ENCODE measurements at places on chromosomes 7 and 10. TPM values are rescaled to one million over a fixed set of nuclear protein-coding genes. Genes with fewer than 3 reads are reported as not detected.
A peak's percentile ranks its signal among the peaks of the same experiment; 100 is the strongest.

The SPDYE5 gene
- total RNA-seq, result not detected

The BEND7 gene
- 5.5 TPM for total RNA-seq

The DLX6 gene
- 3.4 TPM for total RNA-seq

DNA sequence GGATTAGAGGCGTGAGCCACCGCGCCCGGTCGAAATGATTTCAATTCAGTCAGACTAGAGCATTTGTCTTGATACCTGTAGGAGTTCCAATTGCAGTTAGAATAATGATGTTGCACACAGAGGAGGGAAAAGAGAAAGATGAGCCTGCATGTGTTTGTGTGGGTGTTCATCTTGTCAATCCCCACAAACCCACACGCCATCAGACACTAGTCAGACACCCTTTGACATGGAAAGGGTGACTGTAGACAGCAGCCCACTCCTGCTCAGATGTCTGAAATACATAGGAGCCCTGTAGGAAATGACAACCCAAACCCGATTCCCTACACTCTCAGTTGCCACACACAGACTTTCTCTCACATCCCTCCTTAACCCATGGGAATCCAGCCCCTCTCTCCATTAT, 92.0 kb downstream of the ABLIM1 start:
- H3K4me1 ChIP-seq, result no peaks in the 10 kb centered on the region
- no peak overlapping the region for H3K4me3 ChIP-seq
- H3K27me3 ChIP-seq, result no peaks in the 10 kb centered on the region

GRCh38 chr7:156773966-156774365, 119.0 kb downstream of the LMBR1 start:
- H3K4me1 ChIP-seq, result no peaks in the 10 kb centered on the region
- H3K4me3 ChIP-seq, result no peak overlapping the region
- no peaks in the 10 kb centered on the region for H3K27me3 ChIP-seq
- no peak overlapping the region for H3K27ac ChIP-seq
- DNase-seq, result no peak

DNA sequence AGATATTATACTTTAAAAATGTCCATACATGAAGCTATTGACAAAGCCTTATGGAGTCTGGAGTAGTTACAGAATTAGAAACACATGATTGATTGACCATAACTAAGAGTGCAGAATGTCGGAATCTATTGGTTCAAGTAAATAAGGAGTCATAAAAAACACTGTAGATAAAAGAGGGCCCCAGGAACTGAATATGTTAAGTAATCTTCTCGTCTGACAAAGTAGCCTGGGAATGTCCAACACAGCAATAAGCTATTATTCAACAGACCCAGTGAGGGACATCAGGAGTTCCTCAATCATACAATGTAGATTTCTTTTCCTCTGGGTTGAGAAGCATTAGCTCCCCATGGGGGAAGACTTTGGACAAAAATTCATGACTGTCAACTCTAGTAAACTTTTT, 782.0 kb downstream of the SUGCT start:
- no peak overlapping the region for H3K27ac ChIP-seq
- H3K36me3 ChIP-seq, result no peaks in the 10 kb centered on the region
- no peaks in the 10 kb centered on the region for H3K27me3 ChIP-seq
- H3K4me3 ChIP-seq, result no peak overlapping the region
- DNase-seq, result no peak

- 0 out of 2 replicates have a peak, but pooled peaks cover under 1% of the 10 kb centered on the region for H3K27me3 ChIP-seq
- DNase-seq, result no peak
- no peak overlapping the region for H3K27ac ChIP-seq
- H3K4me3 ChIP-seq, result no peak overlapping the region
- no peaks in the 10 kb centered on the region for H3K4me1 ChIP-seq
- H3K36me3 ChIP-seq, result no peaks in the 10 kb centered on the region
These were observed 885.7 kb downstream of the LRMDA start for GRCh38 chr10:76317078-76317477.

- H3K4me1 ChIP-seq, result peaks cover under 1% of the 10 kb centered on the region
- no peak for DNase-seq
- H3K4me3 ChIP-seq, result no peak overlapping the region
- no peaks in the 10 kb centered on the region for H3K36me3 ChIP-seq
- no peak overlapping the region for H3K27ac ChIP-seq
These were observed 41.5 kb downstream of the SMURF1 start for GRCh38 chr7:99102361-99102760.

GRCh38 chr10:13608246-13608853, 21.6 kb downstream of the PRPF18 start:
- DNase-seq, result peak; percentile 97
- H3K27ac ChIP-seq, result peak overlapping the region; percentile 93
- 0 out of 2 replicates have a peak, but pooled peaks cover 4% of the 10 kb centered on the region for H3K36me3 ChIP-seq
- peak overlapping the region; percentile 36 for H3K4me3 ChIP-seq

DNA sequence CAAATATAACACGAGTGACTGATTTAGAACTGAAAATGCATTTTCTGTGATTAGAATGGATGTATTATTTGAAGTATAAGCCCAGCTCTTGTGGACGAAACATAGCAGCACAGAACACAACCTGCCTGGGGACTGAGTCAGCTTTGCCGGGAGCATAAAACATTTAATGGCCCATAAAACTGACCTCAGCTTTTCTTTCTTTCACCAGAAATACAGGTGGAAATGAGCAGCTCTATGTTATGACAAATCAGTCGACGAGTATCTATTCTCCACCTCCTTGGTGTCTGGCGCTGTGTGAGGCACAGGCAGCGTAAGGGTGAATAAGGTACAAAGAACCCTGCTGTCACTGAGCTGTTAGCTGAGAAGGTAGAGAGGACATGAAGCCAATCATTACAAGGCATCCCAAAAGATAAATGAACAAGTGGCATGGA, 471.6 kb upstream of the AKR1E2 start:
- no peak overlapping the region for H3K27ac ChIP-seq
- no peaks in the 10 kb centered on the region for H3K27me3 ChIP-seq
- no peaks in the 10 kb centered on the region for H3K4me1 ChIP-seq
- no peak for DNase-seq
- no peaks in the 10 kb centered on the region for H3K36me3 ChIP-seq

- H3K27ac ChIP-seq, result no peak overlapping the region
- no peaks in the 10 kb centered on the region for H3K36me3 ChIP-seq
- no peak overlapping the region for H3K4me3 ChIP-seq
- no peaks in the 10 kb centered on the region for H3K4me1 ChIP-seq
These were observed 180.6 kb downstream of the ABCA13 start for GRCh38 chr7:48351900-48352299.

- no peak overlapping the region for H3K4me3 ChIP-seq
- H3K4me1 ChIP-seq, result peaks cover 6% of the 10 kb centered on the region
- no peak for DNase-seq
- H3K36me3 ChIP-seq, result no peaks in the 10 kb centered on the region
- H3K27me3 ChIP-seq, result no peaks in the 10 kb centered on the region
- no peak overlapping the region for H3K27ac ChIP-seq
These were observed 1.8 kb upstream of the CAMK2G start for GRCh38 chr10:73876157-73876556.

GRCh38 chr7:131557652-131558385, 1.4 kb upstream of the PODXL start:
- peak overlapping the region; percentile 74 for H3K27ac ChIP-seq
- peak overlapping the region; percentile 78 for H3K4me3 ChIP-seq
- peak; percentile 73 for DNase-seq
- no peaks in the 10 kb centered on the region for H3K36me3 ChIP-seq
- H3K27me3 ChIP-seq, result no peaks in the 10 kb centered on the region

GRCh38 chr7:100888988-100889750, at the start of gene UFSP1:
TSS of gene UFSP1 (minus strand) at chr7:100889715. CDS start at chr7:100889271, 444 bp downstream.
- peaks cover 49% of the 10 kb centered on the region for H3K36me3 ChIP-seq
- peak within 1 kb of the TSS; percentile 70 for H3K27ac ChIP-seq
- H3K27me3 ChIP-seq, result no peaks in the 10 kb centered on the region
- H3K4me3 ChIP-seq, result peak within 1 kb of the TSS; percentile 70
- H3K4me1 ChIP-seq, result no peaks in the 10 kb centered on the region
- no peak for DNase-seq
